ENCODE measurements at places on chromosomes 3 and 15.
A peak's percentile ranks its signal among the peaks of the same experiment; 100 is the strongest.

DNA sequence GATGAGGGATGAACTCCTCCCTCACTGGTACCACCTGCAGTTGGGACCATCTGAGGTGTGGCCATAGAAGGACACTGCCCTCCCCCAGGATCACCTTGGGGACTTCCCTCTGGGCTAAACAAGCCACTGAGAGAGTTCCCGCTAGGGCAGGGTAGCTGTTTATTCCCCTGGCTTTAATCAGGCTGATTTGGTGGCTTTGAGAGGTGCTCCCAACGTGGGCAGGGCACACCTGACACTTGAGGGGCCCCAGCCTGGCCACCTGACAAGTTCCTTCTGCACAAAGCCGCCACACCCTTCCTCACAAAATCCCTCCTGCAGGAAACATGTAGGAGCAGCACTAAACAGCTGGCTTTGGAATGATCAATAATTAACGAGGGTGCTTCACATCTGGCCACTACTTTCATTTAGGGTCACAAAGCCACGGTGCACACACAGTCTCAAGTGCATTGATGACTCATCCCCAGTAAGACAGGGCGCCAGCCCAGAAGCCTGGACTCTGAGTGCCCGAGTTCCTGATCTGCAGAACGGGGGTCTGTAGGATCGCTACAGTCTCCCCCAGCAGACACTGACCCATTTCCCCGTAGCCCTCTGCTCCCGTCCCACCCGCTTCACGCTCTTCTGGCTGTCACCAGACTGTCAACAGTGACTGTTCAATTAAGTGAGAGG, 75.1 kb downstream of the ATP10A start:
- DNase-seq: no peak

GRCh38 chr3:126616931-126617330, 38.0 kb downstream of the TXNRD3 start:
- DNase-seq: no peak

DNA sequence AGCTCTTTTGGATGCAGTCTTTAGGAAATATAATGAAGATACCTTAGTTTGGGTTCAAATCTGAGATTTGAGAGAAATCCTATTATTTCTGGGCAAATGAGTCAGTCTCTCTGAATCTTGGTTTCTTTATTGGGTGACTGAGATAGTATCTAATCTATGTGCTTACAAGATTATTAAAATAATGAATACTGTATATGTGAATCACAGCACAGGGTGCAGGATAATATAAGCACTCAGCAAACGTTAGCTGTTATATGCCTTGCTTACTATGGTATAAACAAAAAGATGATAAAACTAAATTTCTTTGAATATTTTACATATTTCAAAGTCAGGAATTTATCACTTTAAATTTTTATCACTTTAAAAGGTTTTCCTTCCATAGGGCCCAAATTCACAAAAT, 29.6 kb downstream of the FGF7 start:
- DNase-seq: no peak

DNA sequence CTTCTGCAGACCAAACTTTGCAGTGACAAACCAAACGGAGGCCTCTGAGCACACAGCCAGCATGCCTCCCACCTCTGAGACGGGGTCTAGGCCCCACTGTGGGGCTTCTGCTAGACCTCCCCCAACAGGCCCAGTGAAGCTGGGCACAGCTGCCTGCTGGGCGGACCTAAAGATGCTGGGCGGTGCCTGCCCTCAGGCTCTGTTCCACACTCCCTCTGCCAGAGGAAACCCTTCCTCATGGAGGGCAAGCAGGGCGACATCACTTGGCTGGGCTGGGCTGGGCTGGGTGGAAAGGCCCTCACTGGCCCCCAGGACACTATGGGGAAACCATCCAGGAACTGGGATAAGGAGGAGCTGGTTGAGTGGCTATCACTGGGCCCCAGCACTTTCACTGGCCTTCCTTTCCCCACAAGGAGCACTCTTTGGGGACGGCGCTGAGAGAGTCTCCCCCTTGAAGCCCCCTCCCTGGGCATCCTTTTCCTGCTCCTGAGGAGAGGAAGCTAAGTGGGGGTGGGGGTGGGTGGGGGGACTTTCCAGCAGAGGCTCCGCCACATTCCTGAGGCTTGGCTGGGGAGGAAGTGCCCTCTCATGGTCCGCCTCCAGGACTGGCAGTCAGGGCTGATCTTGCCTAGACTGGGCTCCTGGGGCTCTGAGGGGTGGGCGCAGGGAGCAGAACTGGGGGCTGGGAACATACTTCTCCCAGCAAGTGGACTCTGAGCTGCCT, 98.1 kb upstream of the HACD2 start:
- no peak for DNase-seq

GRCh38 chr3:36944012-36944640, 728 bp downstream of the TRANK1 start:
- DNase-seq: no peak

DNA sequence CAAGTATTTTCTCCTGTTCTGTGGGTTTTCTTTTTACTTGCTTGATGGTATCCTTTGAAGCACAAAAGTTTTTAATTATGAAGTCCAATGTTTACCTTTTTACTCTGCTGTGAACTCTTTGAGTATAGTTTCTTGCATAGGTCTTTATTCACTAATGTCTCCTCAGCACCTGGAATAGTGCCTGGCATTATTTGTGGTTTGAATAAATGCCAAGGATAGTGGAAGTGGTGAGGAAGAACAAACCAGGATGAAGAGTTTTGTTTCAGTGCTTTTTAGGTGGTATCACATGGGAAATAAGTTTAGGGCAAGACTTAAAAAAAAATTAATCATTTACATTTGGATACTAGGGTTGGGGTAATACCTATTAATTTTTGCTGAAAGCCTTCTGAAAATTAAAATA, 25.7 kb downstream of the GPD1L start:
- no peak for DNase-seq

DNA sequence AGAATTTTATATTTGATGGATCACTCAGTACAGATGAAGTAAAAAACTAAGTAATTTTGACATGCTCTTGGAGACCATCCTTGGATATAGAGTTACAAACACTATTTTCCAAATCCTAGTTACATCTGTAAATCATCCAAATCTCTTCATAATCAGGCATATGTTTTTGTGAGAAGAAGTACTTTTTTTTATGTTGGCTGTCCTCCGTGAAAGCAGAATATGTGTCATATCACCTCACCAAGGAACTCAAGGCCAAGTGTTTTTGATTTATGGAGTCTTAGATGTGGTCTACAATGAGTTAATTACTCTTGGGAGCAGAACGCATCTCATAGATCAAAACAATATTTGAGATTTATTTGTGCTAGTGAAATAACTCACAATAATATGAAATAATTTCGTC, 416.5 kb upstream of the TGFBR2 start:
- no peak for DNase-seq

DNA sequence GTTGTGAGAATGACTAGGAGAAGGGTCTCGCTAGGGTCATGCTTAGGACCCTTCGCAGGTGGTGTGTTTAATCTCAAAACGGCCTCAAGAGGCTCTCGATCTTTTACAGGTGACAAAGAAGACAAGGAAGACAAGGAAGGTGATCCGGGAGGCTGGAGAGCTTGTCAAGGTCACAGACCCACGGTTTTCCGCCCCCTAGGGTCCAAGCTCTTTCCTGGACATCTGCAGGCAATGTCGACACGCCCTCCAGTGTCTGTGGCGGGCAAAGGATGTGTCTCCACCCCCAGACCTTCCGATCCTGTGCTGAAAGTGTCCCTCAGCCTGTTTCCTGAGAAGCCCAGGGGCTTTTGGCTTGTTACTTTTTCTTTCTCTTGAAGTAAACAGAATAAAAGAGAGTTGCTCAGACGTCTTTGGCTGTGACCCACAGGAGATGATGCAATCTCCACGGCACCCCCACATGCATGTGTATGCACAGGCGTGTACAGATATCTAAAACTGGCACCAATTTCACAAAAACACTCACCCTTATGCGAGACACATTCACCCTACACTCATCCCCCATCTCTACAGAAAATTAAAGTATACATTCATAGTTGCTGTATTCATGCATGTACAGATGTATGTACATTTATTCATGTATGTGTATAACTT, 108.8 kb downstream of the KLF13 start:
- peak; percentile 66 for DNase-seq

GRCh38 chr3:110902453-110903085, 169.0 kb upstream of the NECTIN3 start:
- DNase-seq: no peak

- DNase-seq: no peak
Observed at GRCh38 chr3:74523811-74524210, 90.6 kb downstream of the CNTN3 start.

DNA sequence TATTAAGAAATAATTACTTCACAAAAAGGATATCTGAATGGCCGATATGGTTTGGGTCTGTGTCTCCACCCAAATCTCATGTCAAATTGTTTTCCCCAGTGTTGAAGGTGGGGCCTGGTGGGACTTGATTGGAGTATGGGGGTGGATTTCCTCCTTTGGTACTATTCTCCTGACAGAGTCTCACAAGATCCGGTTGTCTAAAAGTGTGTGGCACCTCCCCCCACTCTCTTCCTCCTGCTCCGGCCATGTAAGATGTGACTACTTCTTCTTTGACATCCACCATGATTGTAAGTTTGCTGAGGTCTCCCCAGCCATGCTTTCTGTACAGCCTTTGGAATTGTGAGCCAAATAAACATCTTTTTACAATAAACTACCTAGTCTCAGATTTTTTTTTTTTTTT, 34.5 kb downstream of the ZBTB11 start:
- DNase-seq: no peak

DNA sequence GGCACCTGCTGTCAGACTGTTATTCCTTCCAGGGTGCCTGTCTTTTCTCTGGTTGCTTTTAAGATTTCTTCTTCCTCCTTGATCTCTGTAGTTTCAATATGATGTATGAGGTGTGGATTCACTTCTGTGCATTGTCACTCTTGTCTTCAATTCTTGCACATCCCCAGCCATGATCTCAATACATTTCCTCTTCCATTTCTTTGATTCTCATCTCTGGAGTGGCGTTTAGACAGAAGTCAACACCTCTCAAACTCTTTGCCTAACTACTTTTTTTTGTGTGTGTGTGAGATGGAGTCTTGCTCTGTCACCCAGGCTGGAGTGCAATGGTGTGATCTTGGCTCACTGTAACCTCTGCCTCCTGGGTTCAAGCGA, 224.4 kb upstream of the LYSMD4 start:
- DNase-seq: no peak

GRCh38 chr3:108053067-108053466, 37.8 kb downstream of the CD47 start:
- DNase-seq: no peak

GRCh38 chr3:64351713-64352638, 126.7 kb upstream of the PRICKLE2 start:
- no peak for DNase-seq

- no peak for DNase-seq
Observed at GRCh38 chr3:167228135-167228534, 152.0 kb downstream of the ZBBX start.

GRCh38 chr15:83299462-83299861, 15.0 kb upstream of the BNC1 start:
- no peak for DNase-seq

- no peak for DNase-seq
Observed at GRCh38 chr15:42158941-42159340, 2.5 kb upstream of the PLA2G4F start.

GRCh38 chr3:197023241-197023997, 6.2 kb downstream of the MELTF start:
- no peak for DNase-seq

GRCh38 chr3:87225659-87226058, 1.4 kb upstream of the CHMP2B start:
- no peak for DNase-seq

DNA sequence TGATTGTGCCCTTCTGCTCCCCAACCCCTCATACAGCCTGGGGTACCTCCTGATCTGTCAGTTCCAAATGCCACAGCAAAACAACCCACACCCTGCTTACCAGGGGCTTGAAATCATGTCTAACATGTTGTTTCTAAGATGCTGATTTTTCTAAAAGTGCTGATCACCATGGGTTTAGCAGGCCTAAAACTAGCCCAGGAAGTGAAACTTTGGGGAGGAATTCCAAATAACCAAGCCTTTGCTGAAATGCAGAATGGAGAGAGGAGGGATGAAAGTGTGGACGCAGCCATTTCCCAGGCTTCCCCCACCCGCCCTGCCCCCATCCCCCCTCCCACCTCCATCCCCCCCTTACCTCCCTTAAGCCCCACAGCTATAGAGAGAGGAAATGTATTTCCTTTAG, 2.0 kb upstream of the HRH1 start:
- no peak for DNase-seq

DNA sequence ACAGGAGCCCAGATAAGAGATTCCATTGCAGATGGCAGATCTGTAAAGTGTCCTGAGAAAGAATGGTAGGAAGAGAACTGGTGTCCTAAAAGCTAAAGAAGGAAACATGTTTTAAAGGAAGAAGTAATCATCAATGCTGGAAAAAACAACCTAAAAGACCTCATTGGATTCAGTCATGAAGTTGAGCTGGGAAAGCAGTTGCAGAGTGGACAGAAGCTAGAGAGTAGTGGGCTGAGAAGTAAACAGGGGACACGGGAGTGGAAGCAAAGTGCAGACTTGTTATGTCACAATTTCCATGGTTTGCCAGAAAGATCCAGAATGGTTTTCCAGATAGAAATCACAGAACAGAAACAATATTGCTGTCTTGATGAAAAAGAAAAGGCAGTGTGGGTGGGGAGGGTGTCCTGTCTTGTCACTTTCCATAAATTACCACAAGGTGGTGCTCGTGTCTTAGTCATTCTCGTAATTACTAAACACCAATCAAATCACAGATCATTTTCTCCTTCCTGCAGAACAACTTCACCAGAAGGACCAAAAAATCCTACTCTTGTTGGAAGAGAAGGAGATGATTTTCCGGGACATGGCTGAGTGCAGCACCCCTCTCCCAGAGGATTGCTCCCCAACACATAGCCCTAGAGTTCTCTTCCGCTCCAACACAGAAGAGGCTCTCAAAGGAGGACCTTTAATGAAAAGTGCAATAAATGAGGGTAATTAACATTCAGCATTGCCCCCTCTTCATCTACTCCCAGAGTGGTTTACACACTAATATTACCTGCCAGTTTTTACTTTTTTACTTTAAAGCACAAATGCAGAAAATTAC, 64.5 kb downstream of the KLHL25 start:
- no peak for DNase-seq

- DNase-seq: no peak
Observed at GRCh38 chr3:155244216-155244615, 49.3 kb downstream of the STRIT1 start.

DNA sequence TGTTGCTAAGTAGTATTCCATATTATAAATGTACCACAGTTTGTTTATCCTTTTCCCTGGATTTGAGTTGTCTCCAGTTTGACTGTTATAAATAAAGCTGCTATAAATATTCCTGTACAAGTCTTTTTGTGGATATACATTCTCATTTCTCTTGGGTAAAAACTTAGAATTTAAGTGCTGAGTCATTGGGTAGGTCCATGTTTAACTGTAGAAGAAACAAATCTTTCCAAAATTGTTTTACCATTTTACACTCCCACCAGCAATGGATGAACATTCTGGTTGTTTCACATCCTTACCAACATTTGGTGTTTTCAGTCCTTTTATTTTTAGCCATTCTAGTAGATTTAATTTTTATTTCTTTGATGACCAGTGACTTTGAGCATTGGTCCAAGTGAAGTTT, 74.0 kb upstream of the TNFAIP8L3 start:
- DNase-seq: no peak

GRCh38 chr3:31962801-31963205, 18.3 kb downstream of the OSBPL10 start:
- DNase-seq: no peak

GRCh38 chr3:171965067-171965712, 74.2 kb upstream of the FNDC3B start:
- DNase-seq: no peak

- DNase-seq: no peak
Observed at GRCh38 chr3:36823806-36824205, 59.5 kb upstream of the DCLK3 start.
